ENCODE measurements at places on chromosomes 11 and 22.
A peak's percentile ranks its signal among the peaks of the same experiment; 100 is the strongest.

- no peak for DNase-seq
Measured at GRCh38 chr11:117011541-117011898, 86.7 kb downstream of the SIK3 start.

- peak; percentile 36 for DNase-seq
Measured at GRCh38 chr11:117907276-117908108, 21.7 kb downstream of the TMPRSS13 start.

DNA sequence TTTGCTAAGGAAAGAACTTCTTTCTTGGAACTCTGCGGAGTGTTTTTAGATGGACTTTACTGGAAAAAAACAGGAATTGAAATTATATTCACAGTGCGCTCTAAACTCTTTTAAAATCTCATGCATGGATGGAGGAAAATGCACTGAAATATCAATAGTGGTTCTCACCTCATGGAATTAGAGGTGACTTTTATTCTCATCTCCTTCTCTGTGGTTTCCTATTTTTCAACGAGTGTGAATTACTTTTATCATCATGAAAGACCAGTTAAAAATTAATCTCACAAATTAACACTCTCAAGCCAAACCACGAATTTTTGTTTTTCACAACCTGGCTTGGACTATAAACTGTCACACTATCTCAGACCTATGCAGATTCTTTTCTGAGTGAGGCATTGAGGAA, 16.6 kb downstream of the BMAL1 start:
- DNase-seq, result no peak

DNA sequence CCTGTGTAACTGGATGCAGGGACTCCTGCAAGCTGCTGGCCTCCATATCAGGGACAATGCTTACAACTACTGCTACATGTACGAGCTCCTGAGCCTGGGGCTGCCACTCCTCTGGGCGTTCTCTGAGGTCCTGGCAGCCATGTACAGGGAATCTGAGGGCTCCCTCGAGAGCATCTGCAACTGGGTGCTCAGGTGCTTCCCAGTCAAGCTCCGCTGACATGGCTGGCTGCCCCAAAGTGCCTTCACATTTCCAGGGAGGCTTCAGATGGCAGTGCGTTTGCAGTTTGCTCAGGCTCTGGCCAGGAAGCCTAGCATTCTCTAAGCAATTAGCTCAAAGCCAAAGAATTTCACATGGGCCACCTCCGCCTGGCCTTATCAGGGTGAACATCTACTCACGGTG, 117.4 kb upstream of the PARVA start:
- no peak for DNase-seq

GRCh38 chr11:578276-579035, 2.2 kb downstream of the PHRF1 start:
- no peak for DNase-seq

GRCh38 chr22:48353116-48353947, 1474.3 kb downstream of the BRD1 start:
- no peak for DNase-seq

DNA sequence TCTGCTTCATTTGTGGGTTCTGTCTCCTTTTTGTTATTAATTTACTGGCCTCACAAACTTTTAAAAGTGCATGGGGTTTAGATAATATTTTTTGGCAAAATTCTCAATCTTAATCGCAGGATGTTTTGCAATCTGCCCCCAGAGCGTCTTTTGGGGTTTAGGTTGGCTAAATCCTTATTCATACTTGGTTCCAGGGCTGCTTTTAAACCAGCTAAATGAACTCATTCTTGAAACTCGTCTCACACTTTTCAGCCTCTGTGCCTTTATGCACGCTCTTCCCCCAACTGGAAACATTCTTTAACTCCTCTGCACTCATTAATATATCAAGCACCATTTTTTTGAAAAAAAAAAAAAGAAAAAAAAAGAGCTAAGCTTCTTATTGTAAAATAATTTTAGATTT, 131.7 kb downstream of the KIF18A start:
- no peak for DNase-seq

GRCh38 chr22:16957781-16958180, 50.2 kb downstream of the GAB4 start:
- no peak for DNase-seq

GRCh38 chr11:96324912-96325311, 18.1 kb downstream of the MAML2 start:
- no peak for DNase-seq

GRCh38 chr22:41180926-41181325, 24.2 kb upstream of the L3MBTL2 start:
- DNase-seq, result no peak

GRCh38 chr11:8661001-8661795, 21.3 kb downstream of the TRIM66 start:
- DNase-seq, result no peak

DNA sequence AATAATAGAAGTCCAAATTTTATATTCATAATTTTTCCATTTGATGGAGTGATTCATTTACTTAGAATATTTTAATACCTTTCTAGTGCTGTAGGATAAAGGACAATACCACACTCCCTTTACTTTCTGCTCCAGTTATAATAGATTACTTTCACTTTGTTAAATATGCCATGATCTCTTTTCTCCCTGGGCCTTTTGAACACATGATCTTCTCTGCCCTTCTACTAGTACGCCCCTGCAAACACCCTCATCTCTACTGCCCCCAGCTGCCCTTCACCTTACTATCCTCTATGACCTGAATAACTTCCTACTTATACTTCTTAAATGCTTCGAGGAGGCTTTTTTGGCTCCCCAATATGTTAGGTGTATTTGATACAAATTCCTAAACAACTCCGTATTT, 177.3 kb downstream of the GUCY1A2 start:
- DNase-seq, result no peak

DNA sequence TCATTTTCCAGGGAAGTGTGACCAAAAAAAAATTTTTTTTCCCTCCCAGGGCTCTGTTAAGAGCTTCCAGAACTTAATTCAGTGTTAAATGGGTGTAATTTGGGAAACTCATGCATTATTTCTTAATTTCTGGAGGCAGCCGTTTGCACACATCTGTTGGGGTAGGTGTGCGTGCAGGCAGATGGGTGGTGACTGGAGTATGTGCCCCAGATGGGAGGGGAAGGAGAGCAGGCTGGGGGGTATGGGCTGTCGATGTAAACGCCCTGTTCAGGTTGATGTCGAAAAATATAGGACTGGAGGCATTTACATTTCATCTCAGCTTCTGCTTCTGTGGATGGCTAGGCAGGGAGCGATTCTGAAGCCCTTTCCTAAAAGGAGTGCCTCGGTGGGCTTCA, 13.7 kb upstream of the SHISAL1 start:
- DNase-seq, result no peak

- no peak for DNase-seq
Measured at GRCh38 chr11:67266449-67267187, at the start of gene GRK2. GRK2 (plus strand) TSS chr11:67266473; CDS start chr11:67266700, 227 bp downstream.

GRCh38 chr22:37275622-37276021, 6.7 kb upstream of the CYTH4 start:
- no peak for DNase-seq

- DNase-seq, result no peak
Measured at GRCh38 chr11:1052133-1053011, 15.9 kb upstream of the MUC6 start.

DNA sequence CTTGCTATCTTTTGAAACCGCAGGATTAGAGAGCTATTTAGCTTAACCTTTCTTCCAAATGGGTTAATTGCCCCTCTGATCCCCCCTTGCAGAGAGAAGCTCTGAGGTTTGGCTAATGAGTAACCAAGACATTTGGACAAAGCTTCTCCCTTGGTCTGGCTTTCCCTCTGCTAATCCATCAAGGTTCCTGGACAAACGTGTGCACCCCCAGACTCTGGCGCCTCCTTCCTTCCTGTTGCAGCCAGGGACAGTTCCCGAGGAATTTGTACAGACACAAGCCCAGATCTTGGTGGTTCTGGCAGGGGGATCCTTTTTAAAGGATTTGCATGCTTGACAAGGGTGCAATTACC, 1.6 kb downstream of the KIAA1671 start:
- no peak for DNase-seq

GRCh38 chr11:4393858-4394223, 339 bp upstream of the TRIM21 start:
- DNase-seq, result no peak

DNA sequence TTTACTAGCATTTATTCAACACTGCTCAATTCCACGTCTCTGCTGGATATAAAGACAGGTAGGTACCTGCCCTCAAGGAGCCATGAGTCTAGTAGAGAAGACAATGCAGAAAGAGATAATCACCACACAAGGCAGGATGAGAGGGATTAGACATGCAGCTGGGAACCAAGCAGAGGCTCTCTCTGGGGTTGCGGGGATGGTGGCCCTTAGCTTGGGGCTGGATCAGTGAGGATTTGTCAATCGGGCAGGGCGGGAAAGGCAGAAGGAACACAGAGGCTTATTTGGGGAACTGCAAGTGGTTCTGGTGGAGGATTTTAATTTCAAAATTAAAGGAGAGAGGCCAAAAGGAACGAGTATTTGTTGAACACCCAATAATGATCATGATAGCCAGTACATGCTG, 8.5 kb upstream of the DMC1 start:
- DNase-seq, result no peak

- DNase-seq, result no peak
Measured at GRCh38 chr11:100927579-100927978, 202.0 kb downstream of the PGR start.

- DNase-seq, result no peak
Measured at GRCh38 chr11:16893456-16894066, 120.7 kb downstream of the PLEKHA7 start.

DNA sequence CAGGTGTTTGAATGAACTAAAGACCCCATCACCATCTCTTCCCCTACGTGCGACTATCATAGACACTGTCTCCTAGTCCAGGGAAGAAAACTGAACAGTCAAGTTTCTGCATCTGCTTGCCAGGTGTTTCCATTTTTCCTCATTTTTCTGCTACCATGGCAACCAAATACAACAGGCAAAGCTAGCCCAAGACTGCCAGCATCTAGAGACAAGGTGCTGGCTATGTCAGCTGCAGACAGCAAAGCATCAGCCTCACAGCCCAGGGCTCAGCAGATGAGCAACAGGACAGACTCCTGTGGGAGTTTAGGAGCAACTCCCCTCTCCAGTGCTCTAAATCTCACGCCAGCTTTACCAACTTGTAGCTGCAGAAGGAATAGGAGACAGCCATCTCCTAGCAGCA, 124.3 kb downstream of the C11orf58 start:
- no peak for DNase-seq

DNA sequence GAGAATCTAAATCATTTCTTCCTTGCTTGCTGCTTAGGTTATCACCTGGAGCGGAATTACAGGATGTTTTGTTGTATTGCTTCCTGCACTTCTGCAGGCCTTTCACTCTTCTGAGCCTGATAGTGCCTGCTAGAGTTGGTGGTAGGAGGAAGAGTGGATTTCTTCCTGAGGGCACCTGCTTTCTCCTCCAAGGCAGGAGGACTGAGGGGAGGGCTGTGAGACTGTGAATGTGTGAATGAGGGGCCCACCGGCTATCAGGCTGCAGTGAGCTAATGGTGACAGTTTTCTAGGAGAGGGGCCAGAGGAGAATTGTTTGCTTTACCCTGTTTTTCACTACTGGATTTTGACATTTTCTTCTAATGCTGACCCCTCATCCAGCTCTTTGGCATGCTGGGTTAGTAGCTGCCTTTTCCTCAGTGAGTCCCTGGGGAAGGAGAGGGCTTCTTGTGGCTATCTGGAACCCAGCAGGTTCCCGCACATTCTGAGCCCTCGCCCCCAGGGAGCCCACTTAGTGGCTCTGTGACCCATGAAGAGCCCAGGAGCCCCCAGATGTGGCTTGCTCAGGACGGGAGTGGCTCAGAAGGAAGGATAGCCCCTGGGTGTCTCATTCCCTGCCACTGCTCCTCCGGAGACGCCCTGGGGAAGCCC, 39.1 kb downstream of the DIXDC1 start:
- DNase-seq, result no peak

GRCh38 chr22:30036656-30037055, 43.6 kb upstream of the HORMAD2 start:
- no peak for DNase-seq

GRCh38 chr22:45891021-45891421, 85.9 kb downstream of the WNT7B start:
- DNase-seq, result no peak

DNA sequence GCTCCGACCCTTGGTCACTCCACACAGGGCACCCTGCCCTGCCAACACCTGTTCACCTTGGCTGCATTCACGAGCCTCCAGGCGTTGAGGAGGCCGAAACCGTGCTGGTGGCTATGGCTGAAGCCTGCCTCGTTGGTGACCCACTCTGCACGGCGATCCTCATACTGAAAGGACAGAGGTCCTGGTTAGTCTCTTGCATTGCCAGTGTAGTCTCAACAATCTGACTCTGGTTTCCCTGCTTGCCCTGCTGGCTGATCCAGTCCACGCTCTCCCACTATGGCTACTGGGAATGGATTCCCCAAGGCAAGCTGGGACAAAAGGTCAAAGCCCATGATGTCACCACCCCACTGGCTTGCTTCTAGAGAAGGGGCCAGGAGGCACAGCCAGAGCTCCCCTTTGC, 12.9 kb downstream of the PCSK7 start:
- no peak for DNase-seq

DNA sequence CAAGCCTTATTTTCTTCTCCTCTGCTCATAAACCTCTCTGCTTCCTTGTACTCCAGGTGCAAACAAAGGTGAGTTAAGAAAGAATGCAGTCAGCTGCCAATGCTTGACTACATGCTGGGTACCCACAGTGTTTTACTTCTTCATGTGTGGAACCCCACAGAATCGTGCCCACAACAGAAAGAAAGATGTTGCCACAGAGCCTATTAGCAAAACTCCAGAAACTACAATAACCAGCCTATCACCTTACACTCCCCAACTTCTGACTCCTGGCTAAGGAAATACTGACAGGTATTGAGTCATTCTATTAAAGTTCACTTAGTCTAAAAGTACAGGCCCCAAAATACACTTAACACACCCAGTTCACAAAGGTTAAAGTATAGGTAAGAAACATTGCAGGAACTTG, 56.9 kb upstream of the CCDC89 start:
- DNase-seq, result no peak

- DNase-seq, result no peak
Measured at GRCh38 chr11:112178936-112179335, 3.6 kb downstream of the BCO2 start.

GRCh38 chr11:708511-708910, 2.5 kb downstream of the EPS8L2 start:
- no peak for DNase-seq

DNA sequence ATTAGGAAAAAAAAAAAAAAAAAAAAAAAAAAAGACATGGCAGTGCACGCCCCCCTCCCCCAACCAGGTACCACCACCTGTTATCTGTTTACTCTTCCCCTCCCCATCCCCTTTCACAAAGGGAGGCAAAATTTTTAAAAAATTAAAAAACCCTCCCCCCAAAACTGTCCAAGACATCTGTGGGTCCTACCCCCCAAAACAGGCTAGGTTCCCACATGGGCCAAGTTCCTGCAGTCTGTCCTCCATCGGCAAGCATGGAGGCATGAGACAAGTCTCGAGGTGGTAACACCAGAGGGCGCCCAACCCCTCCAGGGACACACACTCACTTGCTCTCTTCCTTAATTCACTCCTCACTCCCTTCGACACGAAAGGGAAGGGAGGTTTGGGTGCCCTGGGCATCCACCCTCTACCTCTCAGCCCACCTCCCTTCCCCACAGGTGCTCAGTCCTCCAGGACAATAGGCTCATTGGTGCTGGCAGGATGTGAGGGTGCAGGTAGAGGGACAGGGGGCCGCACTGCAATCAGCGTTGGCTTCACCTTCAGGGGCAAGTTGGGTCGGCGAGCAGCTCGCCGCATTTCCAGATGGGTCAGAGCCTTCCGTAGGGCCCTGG, 2.2 kb upstream of the TUT1 start:
- DNase-seq, result peak; percentile 61

GRCh38 chr11:132131961-132132360, 761.5 kb downstream of the NTM start:
- DNase-seq, result no peak

All from activated gamma-delta T cell treated with anti-CD3 and anti-CD28 coated beads, Interleukin-2, amount 50 U/mL, for 16 hours (primary cell).